Activated CD4-positive, alpha-beta T cell treated with anti-CD3 and anti-CD28 coated beads, Interleukin-2, amount 50 U/mL, for 4 hours (primary cell): ENCODE measurements at places on chromosomes 4 and X.

- no peak for DNase-seq
Measured at GRCh38 chrX:87528487-87528886, 10.9 kb downstream of the KLHL4 start.

DNA sequence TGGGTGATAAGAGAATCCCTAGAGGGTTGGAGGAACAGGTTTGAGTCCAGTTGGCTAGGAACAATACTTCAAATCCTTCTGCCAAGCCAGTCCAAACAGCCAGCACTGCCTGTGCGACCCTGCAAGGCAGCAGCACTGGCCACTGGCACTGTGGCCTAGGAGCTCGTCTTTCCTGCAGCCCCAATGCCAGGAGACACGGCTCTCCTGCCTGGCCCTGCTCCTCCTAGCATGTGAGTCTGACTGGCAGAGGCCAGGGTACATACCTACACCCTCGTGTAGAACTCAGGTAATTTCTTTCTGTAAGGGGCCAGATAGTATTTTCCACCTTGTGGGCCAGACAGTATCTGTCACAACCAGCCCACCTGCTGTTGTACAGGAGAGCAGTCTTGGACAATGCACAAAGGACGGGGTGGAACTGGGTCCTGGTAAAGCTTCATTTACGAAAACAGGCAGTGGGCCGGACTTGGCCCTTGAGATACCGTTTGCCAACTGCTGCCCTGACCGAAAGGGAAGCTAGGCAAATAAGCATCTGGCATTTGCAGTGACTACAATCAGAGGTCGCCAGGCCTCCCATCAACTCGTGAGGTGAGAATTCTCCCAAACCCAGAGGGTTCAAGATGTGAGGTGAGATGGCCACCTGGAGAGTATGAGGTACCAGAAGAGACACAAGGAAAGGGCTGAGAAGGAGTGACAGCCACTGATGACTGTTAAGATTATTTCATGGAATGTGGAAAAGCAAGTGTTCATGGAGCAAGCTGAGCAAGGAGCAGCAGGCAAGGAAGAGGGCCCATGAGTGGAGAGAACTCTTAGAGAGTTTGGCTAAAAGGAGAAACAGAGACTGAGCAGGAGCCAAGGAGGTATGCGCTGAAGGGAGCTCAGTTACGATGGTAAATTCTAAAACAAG is 29.8 kb upstream of the IRAK1 start:
- no peak for DNase-seq

- no peak for DNase-seq
Measured at GRCh38 chr4:74426101-74426500, 18.8 kb upstream of the AREG start.

DNA sequence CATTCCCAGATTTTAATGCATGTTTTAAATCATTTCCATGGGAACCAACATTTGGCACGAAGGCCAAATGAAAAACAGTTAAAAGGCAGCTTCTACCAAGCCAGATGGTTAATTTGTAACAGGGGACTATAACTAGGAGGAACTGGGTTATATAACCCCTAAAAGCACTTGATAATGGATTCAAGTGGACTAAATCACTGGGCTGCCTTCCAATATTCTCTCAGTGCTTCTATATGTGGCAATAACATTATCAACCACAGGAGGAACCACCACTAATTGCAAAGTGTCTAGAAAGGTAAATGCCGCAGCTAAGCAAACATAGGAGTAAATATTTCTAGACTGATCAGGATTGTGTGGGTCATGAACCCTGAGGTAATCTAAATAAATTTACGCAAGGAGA is 391.5 kb downstream of the UBE2NL start:
- no peak for DNase-seq

DNA sequence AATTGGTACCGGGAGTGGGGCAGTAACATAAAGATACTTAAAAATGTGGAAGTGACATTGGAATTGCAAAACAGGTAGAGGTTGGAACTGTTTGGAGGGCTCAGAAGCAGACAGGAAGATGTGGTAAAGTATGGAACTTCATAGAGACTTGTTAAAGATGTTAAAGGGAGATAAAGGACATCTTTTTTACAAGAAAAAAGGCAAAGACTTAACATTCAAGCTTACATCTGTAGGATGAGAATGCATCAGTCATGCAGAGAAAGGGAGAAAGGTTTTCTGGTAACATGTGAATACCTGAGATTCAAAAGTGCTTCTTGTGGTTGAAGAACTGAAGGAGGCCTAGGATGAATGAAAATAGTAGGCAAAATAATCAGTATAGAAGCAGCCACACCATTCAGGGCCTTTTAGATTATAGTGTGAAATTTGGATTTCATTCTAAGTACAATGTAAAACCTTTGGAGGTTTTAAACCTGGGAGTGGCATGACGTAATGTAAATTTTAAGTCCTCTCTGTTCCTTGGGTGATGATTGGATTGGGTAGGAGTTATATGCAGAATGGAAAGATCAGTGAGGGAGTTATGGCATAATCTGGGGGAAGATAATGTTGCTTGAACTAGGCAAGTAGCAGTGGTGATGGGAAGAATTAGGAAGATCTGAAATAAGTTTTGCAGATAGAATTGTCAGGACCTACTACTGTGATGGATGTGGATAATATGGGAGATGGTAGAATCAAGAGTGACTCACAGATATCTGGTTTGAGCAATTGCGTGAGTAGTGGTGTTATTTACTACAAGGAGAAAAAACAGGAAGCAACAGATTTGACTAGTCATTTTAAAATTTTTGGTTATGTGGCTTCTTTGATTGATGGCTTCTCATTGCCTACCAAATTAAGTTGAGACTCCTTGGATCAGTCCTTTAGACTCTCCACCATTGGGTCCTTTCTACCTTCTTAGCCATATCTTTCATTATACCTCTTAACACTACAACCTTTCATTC is 138.7 kb downstream of the VSIG4 start:
- DNase-seq = no peak

- no peak for DNase-seq
Measured at GRCh38 chr4:80878218-80878617, 152.3 kb upstream of the BMP3 start.

DNA sequence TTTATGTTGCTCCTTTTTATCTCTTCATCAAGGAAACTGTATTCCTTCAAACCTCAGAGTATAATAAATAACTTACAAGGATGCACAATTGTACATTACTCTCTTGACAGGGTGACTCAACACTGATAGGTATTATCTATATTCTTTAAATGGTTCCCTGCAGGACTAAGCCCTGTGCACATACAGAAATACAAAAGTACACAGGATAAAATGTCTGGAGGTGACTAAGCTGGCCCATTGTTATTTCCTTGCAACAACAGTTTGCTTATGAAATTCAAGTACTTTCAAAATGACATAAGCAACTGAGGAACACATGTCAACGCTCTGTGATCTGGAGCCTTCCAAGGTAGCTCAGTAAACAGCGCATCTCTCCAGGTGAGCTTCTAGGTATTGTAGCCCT is 83.8 kb upstream of the RPL34 start:
- DNase-seq = no peak

DNA sequence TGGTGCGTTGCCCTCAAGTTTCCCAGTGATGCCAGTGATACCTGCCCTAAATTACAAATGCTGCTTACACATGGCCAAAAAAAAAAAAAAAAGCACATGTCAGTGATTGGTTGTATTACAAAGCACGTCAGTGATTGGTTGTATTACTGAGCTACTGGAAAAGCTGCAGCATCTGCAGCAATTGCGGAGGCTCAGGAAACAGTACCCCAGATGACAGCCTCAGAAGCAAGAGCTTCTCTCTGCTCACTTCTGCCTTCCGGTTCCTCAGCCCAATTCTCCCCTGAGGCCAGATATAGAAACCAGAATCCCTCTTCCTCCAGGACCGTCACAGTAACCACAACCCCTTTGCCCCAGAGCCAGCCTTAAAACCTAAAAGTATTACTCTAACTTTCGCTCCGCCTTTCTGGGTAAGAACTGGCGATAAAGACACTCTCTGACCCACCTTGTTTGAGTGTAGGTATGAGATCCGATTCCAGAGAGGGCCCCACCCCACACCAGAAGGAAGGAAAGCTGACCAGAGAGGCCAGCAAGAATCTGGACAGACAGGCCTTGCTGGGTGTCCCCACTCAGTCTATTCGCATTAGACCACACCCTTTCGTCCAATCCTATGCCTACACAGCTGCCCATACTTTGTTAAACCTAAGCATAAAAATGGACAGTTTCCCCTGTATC is 85.0 kb upstream of the SORBS2 start:
- no peak for DNase-seq

- no peak for DNase-seq
Measured at GRCh38 chrX:71241301-71241700, 12.6 kb downstream of the ZMYM3 start.

GRCh38 chrX:94977562-94977961 is 1303.6 kb downstream of the FAM133A start:
- DNase-seq = no peak

DNA sequence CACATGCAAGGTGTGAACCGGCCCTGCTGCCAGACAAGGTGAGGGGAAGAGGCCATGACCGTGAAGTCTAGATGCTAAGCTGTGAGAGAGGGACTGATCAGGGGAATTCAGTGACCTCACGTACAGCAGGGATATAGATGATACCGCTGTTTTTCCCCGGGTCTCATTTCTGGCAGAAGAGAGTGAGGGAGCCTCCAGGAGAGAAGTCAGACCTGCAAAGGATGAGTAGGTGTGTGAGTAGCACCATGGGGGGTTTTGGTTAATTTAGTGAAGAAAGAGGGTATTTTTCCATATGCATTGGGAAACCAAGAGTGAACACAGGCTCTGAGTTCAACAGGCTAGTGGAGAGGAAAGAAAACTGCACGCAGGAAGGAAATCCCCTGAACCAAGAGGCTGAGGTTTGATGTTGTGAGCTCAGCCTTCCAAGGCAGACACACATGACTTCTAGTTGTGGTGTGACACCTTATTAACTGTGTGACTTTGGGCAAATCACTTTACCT is 127.6 kb upstream of the GATB start:
- no peak for DNase-seq

DNA sequence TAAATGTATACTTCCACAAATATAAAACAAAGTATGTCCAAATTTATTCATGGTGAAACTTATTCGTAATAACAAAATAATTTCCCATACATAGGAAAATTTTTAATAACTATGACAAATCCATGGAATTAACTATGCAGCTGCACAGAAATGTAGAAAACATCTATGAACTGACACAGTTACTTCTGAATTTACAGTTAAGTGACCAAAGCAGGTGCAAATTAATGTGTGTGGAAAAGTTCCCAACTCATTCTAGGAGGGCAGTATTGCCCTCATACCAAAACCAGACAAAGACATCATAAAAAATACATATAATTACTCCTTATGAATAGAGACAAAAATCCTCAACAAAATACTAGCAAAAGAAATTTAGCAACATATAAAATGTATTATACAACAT is 12.5 kb downstream of the LDOC1 start:
- DNase-seq = no peak

DNA sequence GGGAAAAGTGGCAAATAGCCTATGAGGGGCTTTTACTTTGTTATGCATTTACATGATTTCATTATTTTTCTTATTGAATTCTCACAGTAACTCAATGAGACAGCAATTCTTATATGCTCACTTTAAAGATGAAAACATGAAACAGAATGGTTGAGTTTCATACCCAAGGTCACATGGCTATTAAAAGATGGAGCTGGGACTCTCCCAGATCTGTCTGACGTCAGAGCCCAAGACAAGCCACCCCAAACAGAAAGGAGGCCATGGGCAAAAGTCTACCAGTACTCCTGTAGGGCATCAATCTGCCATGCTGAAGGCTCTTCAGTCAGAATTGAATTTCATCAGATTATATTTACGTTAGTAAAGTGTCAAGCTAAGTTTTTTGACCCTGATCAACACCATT is 13.2 kb downstream of the HSD17B11 start:
- no peak for DNase-seq

GRCh38 chrX:46610070-46610658 is 36.6 kb downstream of the CHST7 start:
- DNase-seq = no peak

- DNase-seq = no peak
Measured at GRCh38 chr4:138835832-138836533, 179.6 kb upstream of the NOCT start.

GRCh38 chr4:83725336-83726085 is 189.6 kb downstream of the GPAT3 start:
- no peak for DNase-seq

GRCh38 chr4:117907646-117908045 is 126.6 kb upstream of the NDST3 start:
- DNase-seq = no peak

DNA sequence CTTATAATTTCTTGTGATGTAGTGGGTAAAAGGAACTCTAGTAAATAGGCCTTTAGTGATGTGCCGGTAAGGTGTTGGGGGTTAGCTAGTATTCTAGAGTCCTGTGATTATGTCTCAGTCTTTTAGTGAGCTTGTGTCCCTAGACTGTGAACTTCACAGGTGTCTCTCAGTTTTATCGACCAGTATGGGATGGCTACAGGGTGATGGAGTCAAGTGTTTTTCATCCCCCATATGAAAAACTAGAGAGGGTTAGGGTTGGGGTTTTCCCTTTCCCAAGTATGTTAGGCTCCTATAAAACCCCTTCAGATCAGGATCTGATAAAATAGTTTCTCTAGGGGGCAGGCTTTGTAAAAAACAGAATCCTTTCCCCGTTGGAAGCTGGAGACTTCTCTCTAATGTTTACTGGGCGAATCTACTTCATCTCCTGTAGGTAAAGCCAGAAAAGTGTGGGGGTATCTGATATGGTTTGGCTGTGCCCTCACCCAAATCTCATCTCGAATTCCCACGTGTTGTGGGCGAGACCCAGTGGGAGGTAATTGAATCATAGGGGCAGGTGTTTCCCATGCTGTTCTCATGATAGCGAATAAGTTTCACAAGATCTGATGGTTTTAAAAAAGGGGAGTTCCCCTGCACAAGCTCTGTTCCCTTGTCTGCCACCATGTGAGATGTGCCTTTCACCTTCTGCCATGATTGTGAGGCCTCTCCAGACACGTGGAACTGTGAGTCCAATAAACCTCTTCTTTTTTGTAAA is 120.8 kb downstream of the DTHD1 start:
- DNase-seq = no peak

GRCh38 chr4:38366456-38366855 is 297.5 kb upstream of the KLF3 start:
- DNase-seq = no peak

DNA sequence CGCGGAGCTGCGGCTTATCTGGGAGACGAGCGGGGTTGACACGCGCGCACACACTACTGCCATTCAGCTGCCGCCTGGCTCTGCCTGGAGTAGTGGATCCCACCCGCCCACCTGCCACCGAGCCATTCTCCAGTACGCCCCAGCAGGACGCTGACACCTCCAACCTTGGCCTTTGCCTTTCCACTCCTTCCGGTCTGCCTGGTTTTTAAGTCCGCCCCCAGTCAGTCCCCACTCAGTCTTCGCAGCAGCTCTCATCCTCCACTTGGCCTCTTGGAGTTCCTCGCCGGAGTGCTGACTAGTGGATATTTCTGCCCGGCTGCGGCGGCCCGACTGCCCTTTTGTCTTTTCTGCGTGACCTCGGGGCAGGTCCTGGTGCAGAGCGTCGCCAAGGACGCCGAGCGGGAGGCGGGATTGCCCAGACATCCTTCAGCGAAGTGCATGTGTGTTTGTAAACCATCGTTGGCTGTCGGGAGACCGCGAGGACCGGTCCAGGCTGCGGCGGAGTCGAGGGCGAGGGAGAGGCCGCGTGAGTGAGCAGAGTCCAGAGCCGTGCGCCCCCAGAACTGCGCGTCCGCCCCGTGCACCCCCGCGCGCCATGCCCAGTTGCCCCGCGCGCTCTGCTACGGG is 1.1 kb downstream of the SLIT2 start:
- no peak for DNase-seq
